Activated T-helper 1 cell treated with anti-CD3 and anti-CD28 coated beads, Interleukin-2, amount 50 U/mL, for 16 hours (primary cell): ENCODE measurements at places on chromosomes 12 and 14.

DNA sequence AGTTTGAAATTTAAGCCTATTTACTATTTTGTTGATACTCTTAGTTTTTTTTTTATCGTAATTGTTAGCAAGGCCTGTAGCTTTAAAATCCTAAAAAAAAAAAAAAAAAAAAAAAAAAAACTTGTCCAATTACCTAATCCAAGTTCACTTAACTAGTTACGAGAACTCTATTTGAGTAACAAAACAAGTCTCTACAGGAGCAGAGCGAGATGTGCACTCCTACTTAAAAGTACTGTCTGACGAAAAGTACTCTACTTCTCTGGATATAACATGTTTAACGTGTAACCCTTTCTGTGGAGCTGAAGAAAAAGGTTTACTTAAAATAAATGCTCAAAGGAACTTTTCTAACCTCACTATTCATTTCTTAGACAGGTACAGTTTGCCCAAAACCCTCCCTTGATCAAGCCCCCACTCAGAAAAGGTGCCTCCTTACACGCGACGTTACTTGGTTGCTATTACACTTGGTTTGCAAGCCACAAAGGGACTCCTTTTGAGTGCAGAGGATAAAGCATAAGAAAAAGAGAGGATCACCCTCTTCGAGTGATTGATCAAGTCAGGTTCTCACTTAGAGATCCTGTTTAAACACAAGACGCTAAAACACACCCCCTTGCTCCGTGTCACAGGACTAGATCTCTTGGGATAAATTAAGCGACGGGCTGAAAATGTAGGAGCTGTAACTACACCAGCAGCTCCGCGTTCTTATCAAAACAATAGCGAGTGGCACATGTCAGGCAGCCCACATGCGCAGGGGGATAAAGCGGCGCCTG lies 2.2 kb downstream of the BAZ1A start:
- DNase-seq = no peak

DNA sequence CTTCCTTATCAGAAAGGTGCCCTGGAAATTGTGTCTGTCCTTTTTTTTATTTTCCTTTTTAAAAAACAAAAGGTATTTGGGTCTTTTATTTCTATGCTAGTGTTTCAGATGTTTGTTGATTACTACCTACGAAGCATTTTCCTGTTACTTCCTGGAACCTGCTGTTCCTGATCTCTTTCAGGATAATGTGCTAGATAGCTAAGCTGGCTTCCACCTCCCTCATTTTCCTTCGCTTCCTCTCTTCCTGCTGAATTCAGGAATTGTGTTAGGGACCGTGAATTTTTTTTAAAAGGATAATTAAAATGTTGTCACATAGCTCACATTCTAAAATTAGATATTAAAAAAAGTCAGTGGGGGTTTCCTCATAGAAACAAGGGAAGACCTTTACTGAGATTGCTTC lies 27.7 kb downstream of the TMTC2 start:
- no peak for DNase-seq

GRCh38 chr12:117809509-117809908 lies 159.3 kb downstream of the KSR2 start:
- DNase-seq = no peak

DNA sequence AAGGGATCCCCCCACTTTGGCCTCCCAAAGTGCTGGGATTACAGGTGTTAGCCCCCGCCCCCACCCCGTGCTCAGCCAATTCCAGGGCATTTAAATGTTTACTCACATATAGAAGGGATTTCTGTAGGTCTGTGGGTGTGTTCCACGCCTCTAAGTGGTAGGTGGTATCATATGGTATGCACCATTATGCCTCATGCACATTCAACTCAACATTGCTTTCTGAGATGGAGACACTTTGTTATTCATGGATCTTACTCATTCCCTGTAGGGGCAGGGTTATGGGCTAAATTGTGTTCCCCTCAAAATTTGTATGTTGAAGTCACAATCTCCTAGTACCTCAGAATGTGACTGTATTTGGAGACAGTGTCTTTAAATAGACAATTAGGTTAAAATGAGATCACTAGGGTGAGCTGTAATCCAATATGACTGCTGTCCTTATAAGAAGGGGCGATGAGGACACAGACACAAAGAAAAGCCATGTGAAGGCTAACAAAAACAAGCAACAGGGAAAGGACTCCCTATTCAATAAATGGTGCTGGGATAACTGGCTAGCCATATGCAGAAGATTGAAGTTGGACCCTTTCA lies 200.6 kb downstream of the EFCAB11 start:
- no peak for DNase-seq

- peak; percentile 76 for DNase-seq
Observed at GRCh38 chr14:80941241-80942185, at the start of gene CEP128. TSS of gene CEP128 (minus strand) at chr14:80941738.

DNA sequence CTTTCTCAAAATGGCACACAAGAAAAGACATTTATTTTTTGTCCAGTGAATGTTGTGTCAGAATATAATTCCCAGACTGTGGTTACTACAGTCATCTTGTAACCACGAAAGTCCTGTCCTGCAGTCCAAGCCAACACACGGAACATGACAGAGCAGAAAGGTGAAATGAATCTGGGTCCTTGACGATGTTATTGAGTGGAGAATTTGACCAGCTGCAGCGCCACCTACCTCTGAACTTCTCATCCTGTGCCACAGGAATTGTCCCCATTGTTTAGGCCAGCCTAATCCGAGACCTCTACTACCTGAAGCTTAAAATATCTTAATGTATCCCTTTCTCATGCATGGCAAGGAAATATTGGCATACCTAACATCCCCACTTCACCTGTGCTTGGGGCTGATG lies 64.1 kb upstream of the OTX2 start:
- DNase-seq = no peak

DNA sequence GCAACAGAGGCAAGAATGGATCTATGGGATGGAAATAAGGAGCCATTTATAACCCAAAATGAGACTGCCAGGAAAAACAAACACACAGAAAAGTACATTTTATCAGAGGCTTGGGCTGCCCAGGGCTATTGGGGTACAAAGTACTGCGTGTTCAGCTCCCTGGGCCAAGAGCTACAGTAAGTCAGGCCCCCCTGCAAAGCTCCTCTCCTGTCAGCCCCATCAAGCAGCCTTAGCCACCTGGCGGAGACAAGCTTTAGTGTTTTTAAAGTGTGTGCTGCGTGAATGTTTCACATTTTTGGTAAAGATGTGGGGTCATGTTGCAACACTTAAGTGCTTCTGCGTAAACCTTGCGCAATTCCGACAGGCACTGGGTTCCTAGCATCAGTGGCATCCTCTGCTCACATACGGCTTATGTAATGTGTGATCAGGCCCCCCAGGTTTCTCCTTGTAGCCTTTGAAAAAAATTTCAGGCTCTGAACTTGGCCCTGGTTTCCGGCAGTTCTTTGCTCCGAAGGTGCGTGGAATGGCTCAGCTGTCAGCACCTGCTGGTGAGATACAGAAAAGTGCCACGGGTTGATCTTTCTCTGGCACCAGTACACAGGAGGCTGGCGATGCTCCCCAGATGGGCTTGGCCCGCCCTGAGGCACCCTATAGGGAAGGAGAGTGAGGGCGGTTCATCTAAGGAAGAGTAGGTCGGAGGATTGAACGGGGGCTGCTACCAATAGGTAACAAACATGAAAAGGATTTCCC lies 198.7 kb upstream of the EEA1 start:
- no peak for DNase-seq

DNA sequence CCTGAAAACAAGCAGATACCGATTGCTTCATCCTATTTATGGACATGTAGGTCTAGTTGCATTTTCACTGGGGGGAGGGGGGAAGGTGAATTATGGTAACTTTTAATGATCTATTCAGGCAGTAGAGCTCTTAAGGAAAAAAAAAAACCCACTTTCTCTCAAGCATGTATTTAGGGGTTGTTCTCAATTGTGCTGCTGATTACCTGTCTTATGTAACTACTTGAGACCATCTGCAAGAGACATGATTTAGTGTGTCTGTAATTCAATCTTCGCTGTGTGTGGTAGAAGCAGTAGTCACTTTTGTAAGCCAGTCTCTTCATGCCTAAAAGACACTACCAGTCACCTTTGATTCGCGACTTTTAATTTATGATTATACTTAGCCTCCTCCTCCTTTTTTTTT lies 8.9 kb downstream of the CALM1 start:
- no peak for DNase-seq

- DNase-seq = no peak
Observed at GRCh38 chr12:103969391-103969790, 3.7 kb downstream of the TDG start.

- no peak for DNase-seq
Observed at GRCh38 chr12:62317017-62317416, 56.8 kb downstream of the USP15 start.

DNA sequence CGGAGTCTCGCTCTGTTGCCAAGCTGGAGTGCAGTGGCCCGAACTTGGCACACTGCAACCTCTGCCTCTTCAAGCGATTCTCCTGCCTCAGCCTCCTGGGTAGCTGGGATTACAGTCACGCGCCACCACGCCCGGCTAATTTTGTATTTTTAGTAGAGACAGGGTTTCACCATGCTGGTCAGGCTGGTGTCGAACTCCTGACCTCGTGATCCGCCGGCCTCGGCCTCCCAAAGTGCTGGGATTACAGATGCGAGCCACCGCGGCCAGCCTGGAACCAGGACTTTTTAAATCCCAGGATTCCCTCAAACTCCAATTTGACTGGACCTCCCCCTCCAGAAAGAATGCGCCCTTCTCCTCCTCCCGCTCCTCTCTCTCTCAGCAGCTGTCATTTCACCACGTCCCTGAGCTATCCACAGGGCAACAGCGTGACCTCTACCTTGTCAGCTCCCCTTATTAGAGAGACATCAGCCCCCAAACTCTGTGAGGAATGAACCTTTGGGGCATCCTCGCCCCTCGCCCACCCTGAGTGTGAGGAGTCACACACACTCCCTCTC lies 2.0 kb downstream of the ESYT1 start:
- DNase-seq = no peak

DNA sequence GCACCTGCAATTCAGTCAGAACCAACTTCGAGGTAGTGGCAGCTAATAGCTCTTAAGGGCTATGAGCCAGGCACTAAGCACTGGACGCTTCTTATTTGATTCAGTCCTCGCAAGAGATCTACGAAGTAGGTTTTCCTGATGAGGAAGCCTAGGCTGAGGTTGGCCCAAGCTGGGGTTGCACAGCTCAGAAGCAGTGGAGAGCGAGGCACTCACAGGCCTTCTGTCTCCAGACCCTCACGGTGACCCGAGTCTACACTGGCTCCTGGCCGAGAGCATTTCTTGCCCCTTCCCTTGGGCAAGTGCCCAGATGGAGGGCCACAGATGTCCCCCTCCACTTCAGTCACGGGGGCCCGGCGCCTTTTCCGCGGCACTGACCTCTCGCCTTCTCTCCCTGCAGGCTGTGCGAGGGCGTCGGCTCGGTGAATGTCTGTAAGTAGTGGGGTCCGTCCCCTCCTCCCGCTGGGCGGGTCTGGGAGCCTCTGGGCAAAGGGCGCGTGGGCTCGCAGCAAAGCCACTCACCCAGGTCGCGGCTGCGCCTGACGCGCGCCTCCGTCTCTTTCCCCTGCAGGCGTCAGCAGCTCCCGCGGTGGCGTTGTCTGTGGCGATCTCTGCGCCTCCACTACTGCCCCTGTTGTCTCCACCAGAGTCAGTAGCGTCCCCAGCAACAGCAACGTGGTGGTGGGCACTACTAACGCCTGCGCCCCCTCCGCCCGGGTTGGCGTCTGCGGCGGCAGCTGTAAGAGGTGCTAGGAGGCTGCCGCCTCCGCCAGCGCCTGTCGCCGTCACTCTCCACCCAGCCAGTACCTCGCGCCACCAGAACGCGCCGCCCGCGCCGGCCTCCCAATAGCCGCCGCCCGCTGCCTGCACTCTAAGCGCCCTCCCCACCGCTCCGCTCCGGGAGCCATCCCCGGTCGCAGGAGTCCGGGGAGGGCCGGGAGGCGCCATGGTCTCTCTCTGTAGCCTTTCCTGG lies 13.1 kb downstream of the KRT83 start:
- DNase-seq = no peak

- DNase-seq = no peak
Observed at GRCh38 chr12:110971936-110972335, 51.6 kb upstream of the MYL2 start.

- no peak for DNase-seq
Observed at GRCh38 chr14:81319314-81319713, 80.8 kb downstream of the STON2 start.

GRCh38 chr14:35730871-35731270 lies 78.2 kb downstream of the RALGAPA1 start:
- DNase-seq = no peak
